Renal pelvis (tissue), 12 donors: ENCODE measurements at places on chromosomes 4 and X. TPM values are rescaled to one million over a fixed set of nuclear protein-coding genes. Genes with fewer than 3 reads are reported as not detected.

Gene S100P
- polyA plus RNA-seq, result 17.4 TPM

Gene GLRB
- 11.8 TPM for polyA plus RNA-seq

Gene SSX4B
- polyA plus RNA-seq, result not detected

Gene PRR32
- not detected for polyA plus RNA-seq

Gene CLNK
- 0.61 TPM for polyA plus RNA-seq

Gene EGF
- polyA plus RNA-seq, result 6.7 TPM

Gene FAM13A
- 29.8 TPM for polyA plus RNA-seq

Gene CYTL1
- polyA plus RNA-seq, result 7.3 TPM

Gene HDAC8
- 40.1 TPM for polyA plus RNA-seq

Gene TEX11
- polyA plus RNA-seq, result not detected

Gene BBS12
- polyA plus RNA-seq, result 14.8 TPM

Gene BTC
- 5.6 TPM for polyA plus RNA-seq

Gene SAGE1
- polyA plus RNA-seq, result not detected

Gene HS6ST2
- polyA plus RNA-seq, result 22.2 TPM

Gene SLC25A14
- 29.3 TPM for polyA plus RNA-seq

Gene PNMA6F
- 0.44 TPM for polyA plus RNA-seq

Gene LDB2
- 78.2 TPM for polyA plus RNA-seq

Gene SYTL5
- 3.3 TPM for polyA plus RNA-seq

Gene RS1
- polyA plus RNA-seq, result 0.12 TPM

Gene SLC6A8
- polyA plus RNA-seq, result 79.5 TPM

Gene PAGE5
- polyA plus RNA-seq, result not detected

Gene ENOPH1
- polyA plus RNA-seq, result 61.5 TPM

Gene SHISA3
- polyA plus RNA-seq, result 95.6 TPM

Gene SPANXD
- polyA plus RNA-seq, result not detected

Gene AP1S2
- polyA plus RNA-seq, result 45.2 TPM

Gene SULT1B1
- polyA plus RNA-seq, result 0.78 TPM

Gene SFRP2
- 14.7 TPM for polyA plus RNA-seq

Gene PPEF2
- polyA plus RNA-seq, result 0.15 TPM

Gene NXT2
- polyA plus RNA-seq, result 15.2 TPM

Gene RUFY3
- polyA plus RNA-seq, result 93.1 TPM

Gene SRPX2
- polyA plus RNA-seq, result 11.6 TPM

Gene BEX1
- polyA plus RNA-seq, result 58.1 TPM

Gene ARR3
- polyA plus RNA-seq, result 1.4 TPM

Gene ZNF41
- polyA plus RNA-seq, result 12.8 TPM

Gene EDNRA
- polyA plus RNA-seq, result 76.5 TPM

Gene ARMCX4
- 32.8 TPM for polyA plus RNA-seq

Gene EVC2
- 10.0 TPM for polyA plus RNA-seq

Gene CT45A3
- not detected for polyA plus RNA-seq

Gene FHL1
- 60.1 TPM for polyA plus RNA-seq

Gene ADH1A
- polyA plus RNA-seq, result 1.6 TPM

Gene MAP3K15
- 5.3 TPM for polyA plus RNA-seq

Gene IL21
- polyA plus RNA-seq, result not detected

Gene ATP1B4
- not detected for polyA plus RNA-seq

Gene PASD1
- not detected for polyA plus RNA-seq

Gene NXF3
- polyA plus RNA-seq, result not detected

Gene DTHD1
- not detected for polyA plus RNA-seq

Gene WNK3
- 6.2 TPM for polyA plus RNA-seq

Gene SLITRK4
- polyA plus RNA-seq, result 14.8 TPM

Gene VSIG4
- polyA plus RNA-seq, result 5.7 TPM

Gene PDZD4
- 8.4 TPM for polyA plus RNA-seq

Gene HS3ST1
- 2.2 TPM for polyA plus RNA-seq
